Activated T-helper 9 cell treated with anti-CD3 and anti-CD28 coated beads, Interleukin-2, amount 50 U/mL, for 16 hours (primary cell): ENCODE measurements at places on chromosomes 6 and 20.

GRCh38 chr6:80922916-80923455 lies 816.5 kb downstream of the BCKDHB start:
- DNase-seq, result no peak

DNA sequence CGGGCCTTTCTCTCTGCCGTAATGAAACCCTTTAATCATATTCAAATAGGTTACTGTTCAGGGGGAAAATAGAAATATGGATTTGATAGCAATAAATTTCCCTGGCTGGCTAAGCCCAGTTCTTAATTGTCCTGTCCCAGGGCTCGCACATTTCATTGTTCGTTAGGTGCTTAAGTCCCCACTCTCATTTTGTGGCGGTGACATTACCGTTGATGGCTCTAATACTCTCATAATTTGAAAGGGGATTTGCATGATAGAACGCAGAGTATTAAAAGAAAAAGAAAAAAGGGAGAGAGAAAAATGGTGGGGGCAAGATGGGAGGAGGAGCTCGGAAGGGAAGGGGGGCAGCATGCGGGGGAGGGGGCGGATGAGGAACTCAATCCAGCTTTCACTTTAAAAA lies 79.1 kb upstream of the FOXP4 start:
- no peak for DNase-seq

DNA sequence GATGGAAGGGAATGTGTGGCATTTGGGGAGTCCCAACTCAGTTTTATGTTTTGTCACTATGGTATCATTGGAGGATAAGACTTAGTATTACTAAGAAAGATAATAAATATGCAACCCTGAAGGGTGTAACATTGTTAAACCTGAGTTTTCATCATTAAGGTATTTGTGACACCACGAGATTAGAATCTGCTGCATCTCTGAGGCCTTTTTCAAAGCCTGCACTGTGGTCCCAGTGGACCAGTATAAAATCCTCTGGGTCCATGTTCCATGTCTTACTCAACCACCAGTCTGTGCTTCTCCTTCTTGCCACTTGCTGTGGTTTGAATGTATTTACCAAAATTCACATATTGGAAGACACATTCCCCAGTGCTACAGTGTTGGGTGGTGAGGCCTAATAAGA lies 130.6 kb downstream of the TBX18 start:
- DNase-seq, result no peak

DNA sequence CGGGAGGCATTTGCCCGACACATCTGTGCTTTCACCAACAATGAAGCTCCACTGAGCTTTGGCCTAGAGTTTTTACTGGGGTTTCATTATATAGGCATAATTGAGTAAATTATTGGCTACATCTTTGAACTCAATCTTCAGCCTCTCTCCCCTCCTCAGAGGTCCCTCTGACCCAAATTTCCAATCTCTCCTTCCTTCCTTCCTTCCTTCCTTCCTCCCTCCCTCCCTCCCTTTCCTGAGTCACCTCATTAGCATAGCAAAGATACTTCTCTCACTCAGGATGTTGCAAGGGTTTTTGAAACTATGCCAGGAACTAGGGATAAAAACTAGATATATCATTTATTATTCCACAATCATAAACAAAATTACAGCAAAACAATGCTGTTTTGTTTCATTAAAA lies 238.2 kb upstream of the PRND start:
- DNase-seq, result no peak

- no peak for DNase-seq
Observed at GRCh38 chr6:12369781-12370262, 79.7 kb downstream of the EDN1 start.
